ENCODE measurements at places on chromosomes 13 and 19. TPM values are rescaled to one million over a fixed set of nuclear protein-coding genes. Genes with fewer than 3 reads are reported as not detected.
A peak's percentile ranks its signal among the peaks of the same experiment; 100 is the strongest.

The HPN gene
- total RNA-seq, result 0.30 TPM

- no peaks in the 10 kb centered on the region for H3K36me3 ChIP-seq
- no peak for DNase-seq
- H3K27me3 ChIP-seq, result peaks cover 7% of the 10 kb centered on the region
- no peak overlapping the region for H3K4me3 ChIP-seq
Observed at GRCh38 chr19:39247701-39248664, 673 bp downstream of the IFNL4 start.

DNA sequence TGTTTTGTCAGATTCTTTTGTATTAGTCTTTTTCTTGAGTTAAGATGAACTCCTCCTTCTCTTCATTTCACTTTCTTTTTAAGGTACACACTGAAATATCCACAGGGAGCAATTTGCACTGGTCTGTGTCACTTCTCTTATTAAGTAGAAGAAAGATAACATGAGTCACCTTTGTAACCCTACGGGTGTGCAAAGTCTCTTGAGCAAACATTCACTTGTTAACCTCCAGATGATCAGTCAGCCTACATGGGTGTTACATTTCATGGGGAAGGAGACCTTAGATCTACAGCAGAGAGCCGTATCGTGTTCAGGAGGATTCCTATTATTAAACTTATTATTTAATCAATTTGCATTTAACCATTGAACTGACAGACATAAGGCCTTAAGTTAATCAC lies 5.1 kb downstream of the ZNF507 start:
- DNase-seq, result no peak
- no peaks in the 10 kb centered on the region for H3K27me3 ChIP-seq
- H3K27ac ChIP-seq, result peak overlapping the region; percentile 60
- H3K4me1 ChIP-seq, result peaks cover 64% of the 10 kb centered on the region
- peak overlapping the region; percentile 49 for H3K4me3 ChIP-seq

DNA sequence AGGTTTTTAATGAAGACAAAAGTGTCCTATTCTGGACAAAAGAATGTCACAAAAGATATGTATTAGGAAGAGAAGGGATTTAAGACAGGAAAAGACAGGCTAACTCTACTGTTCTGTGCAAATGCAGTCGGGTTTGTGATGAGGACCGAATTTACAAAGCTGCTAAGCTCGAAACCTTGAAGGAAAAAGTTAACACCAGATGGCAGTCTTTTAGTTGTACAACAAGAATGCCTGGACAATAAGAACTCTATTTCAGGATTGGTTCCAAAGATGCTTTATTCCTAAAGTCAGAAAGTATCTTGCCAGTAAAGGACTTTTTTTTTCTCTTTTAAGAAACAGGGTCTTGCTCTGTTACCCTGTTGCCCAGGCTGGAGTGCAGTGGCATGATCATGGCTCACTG lies 51.1 kb downstream of the HS6ST3 start:
- no peaks in the 10 kb centered on the region for H3K4me1 ChIP-seq
- H3K27ac ChIP-seq, result no peak overlapping the region
- DNase-seq, result no peak

All from activated T-cell treated with anti-CD3 and anti-CD28 coated beads, Interleukin-2, amount 50 U/mL, for 72 hours (primary cell).